Activated CD4-positive, alpha-beta T cell treated with anti-CD3 and anti-CD28 coated beads for 36 hours (primary cell): ENCODE measurements at places on chromosomes 13 and 19. TPM values are rescaled to one million over a fixed set of nuclear protein-coding genes. Genes with fewer than 3 reads are reported as not detected.
A peak's percentile ranks its signal among the peaks of the same experiment; 100 is the strongest.

SYNGR4 gene
- total RNA-seq = not detected

CPAMD8 gene
- 0.41 TPM for total RNA-seq

HIPK4 gene
- not detected for total RNA-seq

GRCh38 chr19:47497821-47498520, 14.0 kb upstream of the KPTN start:
- DNase-seq = no peak

- peak; percentile 20 for DNase-seq
Observed at GRCh38 chr13:50410921-50411746, 395.9 kb downstream of the KCNRG start.

- DNase-seq = peak; percentile 85
Observed at GRCh38 chr19:873084-873483, 13.6 kb downstream of the CFD start.

- DNase-seq = no peak
Observed at GRCh38 chr13:40139896-40140520, 484.5 kb downstream of the COG6 start.

DNA sequence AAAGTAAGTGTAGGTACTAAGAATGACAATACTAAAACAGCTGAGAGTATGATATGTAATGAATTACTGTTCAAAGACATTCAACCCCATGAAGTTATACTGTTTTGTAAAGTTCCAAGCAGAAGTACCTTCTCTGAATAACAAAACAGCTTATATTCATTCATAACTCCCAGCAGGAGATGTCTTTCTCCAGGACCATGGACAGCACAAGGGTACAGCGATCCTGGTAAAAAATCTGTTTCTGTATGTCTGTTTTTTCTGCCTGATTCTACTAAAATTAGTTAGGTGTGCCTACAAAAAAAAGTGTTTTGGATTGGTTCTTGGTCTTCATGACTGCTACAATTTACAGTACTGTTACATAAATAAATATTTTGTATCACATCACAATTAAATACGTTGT, 172.5 kb upstream of the SLITRK5 start:
- DNase-seq = no peak

GRCh38 chr13:70324519-70324918, 216.3 kb upstream of the KLHL1 start:
- DNase-seq = no peak

- no peak for DNase-seq
Observed at GRCh38 chr19:6414793-6415590, 9.6 kb downstream of the KHSRP start.

DNA sequence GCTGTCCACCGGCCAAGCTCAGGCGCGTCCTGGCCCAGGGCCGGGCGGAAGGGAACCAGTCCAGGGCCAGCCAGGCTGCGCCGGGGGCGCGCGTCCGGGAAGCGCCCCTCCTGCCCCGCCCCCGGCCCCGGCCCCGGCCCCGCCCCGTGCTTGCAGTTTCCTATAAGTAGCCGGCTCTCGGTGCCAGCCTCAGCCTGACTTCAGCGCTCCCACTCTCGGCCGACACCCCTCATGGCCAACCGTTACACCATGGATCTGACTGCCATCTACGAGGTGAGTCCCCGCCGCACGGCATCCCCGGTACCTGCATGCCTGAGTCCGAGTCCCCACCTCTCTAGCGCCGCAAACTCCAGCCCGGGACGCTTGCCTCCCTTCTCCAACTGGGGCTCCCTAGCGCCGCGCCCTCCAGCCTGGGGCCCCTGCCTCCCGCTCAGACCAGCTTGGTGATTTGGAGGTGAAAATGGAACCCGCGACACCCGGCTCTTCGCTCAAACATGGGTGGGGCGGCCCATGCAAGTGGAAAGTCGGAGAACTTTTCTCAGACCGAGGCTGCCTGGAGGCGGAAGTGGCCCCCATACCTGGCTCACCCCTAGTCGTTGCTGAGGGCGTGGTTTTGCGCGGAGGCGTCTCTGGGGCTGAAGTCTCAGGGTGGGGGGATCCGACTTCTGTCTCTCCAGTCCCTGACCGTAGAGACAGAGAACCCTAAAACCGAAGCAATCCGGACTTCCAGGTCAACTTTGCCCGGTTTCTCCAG, at the start of gene ZFP36:
TSS of gene ZFP36 (plus strand) at position 192 of the 754 bp plus-strand sequence. CDS start at position 250, 58 bp downstream.
- DNase-seq = peak; percentile 93

DNA sequence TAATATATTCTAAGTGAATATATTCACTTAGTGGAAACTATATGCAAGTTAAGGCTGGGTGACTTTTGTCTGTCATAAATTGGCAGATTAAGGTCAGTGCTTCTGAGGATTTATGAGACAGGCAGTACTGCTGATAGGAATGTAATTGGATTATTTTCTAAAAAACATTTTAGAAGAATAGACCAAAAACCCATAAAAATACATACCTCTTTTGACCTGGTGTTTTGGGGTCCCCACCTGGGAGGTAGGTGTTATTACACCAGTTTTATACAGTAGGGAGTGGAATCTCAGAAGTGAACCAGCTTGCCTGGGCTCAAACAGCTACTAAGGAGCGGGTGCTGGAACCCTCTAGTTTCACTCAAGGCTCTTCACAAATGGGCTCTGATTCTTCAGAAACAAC, 25.3 kb downstream of the COG3 start:
- peak; percentile 36 for DNase-seq

GRCh38 chr13:77029436-77029835, 2.5 kb upstream of the FBXL3 start:
- DNase-seq = no peak

GRCh38 chr19:47002106-47002766, 17.4 kb upstream of the NPAS1 start:
- DNase-seq = no peak

DNA sequence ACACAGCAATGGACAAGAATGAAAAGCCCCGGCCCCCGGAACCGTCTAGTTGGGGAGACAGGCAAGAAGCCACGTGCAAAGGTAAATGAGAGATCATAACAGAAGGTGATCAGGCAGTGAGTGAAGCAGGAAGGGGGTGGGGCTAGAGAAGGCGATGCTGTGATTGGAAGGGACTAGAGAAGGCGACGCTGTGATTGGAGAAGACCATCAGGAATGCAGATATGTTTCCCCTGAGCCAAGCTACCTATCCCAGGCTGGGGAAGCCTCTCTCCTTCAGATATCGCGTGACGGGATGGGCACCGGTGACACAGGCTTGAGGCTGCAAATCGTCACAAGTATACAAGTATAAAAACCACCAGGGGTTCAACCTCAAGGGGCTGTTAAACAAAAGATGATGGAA, 21.8 kb downstream of the DCAF15 start:
- peak; percentile 66 for DNase-seq
